CD4-positive, alpha-beta memory T cell (primary cell): ENCODE measurements at places on chromosomes 11 and 22. TPM values are rescaled to one million over a fixed set of nuclear protein-coding genes. Genes with fewer than 3 reads are reported as not detected.

LSP1 gene
- polyA plus RNA-seq = 435 TPM

KRTAP5-2 gene
- not detected for polyA plus RNA-seq

SH3BP1 gene
- polyA plus RNA-seq = 30.3 TPM

DNA sequence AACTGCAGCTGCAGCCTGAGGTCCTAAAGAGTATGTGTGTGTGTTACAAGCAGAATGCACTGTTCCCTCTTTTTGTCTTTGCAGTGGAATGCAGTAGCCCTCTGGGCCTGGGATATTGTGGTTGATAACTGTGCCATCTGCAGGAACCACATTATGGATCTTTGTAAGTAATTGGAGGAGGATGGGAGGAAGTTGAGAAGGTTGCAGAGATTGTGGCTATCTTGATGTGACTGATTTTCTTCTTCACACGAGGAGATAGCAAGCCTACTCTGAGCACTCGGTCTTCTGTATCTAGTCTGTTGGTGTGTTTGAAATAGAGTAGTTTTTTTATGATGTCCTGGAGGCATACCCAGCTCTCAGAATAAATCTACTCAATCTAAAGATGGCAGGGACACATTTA lies 2.3 kb downstream of the RBX1 start:
- H3K4me1 ChIP-seq = peaks cover 33% of the 10 kb centered on the region
- H3K27me3 ChIP-seq = no peaks in the 10 kb centered on the region
- no peak overlapping the region for H3K27ac ChIP-seq
- peaks cover 4% of the 10 kb centered on the region for H3K36me3 ChIP-seq
- no peak for DNase-seq
- no peak overlapping the region for H3K4me3 ChIP-seq

DNA sequence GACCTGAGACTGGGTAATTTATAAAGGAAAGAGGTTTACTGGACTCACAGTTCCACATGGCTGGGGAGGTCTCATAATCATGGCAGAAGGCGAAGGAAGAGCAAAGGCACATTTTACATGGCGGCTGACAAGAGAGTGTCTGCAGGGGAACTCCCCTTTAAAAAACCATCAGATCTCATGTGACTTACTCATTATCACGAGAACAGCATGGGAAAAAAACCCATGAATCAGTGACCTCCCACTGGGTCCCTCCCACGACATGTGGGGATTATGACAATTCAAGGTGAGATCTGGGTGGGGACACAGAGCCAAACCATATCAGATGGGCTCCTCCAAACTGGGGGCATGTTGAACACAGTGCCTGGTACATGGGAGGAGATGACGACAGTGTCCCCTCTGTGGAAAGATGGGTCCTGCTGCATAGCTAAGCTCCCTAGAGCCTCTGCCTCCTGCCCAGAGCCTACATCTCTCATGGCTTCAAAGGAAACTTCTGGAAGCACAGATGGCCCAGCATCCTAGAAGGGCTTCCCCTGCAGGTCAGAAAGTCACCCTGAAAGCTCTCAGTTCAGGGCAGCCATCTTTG lies 46.1 kb downstream of the MYEOV start:
- no peaks in the 10 kb centered on the region for H3K36me3 ChIP-seq
- DNase-seq = no peak
- H3K4me3 ChIP-seq = no peak overlapping the region
- no peak overlapping the region for H3K27ac ChIP-seq
- H3K27me3 ChIP-seq = no peaks in the 10 kb centered on the region

DNA sequence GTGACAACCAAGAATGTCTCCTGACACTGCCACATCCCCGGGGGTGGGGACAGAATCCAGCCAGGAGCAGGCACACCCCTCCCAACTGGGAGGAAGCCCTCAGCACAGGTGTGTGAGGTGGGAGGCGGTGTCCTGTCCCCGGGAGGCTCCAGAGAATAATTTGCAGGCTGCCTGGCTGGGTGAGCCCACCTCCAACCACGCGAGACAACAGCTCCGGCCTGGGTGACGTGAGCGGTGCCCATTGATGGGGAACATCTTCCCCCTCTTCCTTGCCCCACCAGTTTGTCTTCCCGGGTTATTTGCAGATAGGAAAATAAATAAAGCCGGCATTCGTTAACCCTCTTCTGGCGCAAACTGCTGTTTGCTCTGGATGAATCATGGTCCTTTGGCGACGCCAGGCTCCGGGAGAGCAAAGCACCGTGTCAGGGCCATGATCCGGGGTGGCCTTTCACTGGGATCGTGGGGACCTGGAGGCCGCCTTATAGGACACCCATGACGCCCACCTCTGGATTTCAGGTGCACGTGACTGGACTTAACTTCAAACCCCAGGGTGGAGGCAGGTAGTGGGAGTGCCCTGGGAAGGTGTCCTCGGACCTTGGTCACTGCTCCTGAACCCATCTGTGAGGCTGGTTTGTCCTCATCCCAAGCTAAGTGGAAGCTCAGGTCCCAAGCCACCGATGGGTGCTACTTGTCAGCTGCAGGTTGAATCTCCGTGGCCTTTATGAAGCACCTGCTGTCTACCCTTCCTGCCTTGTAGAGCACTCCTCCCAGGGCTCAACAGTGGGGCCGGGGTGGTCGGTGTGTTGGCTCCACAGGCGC lies 13.9 kb downstream of the CCND1 start:
- no peaks in the 10 kb centered on the region for H3K27me3 ChIP-seq
- no peaks in the 10 kb centered on the region for H3K4me1 ChIP-seq
- H3K27ac ChIP-seq = no peak overlapping the region

GRCh38 chr11:70531281-70532065 lies 133.1 kb downstream of the CTTN start:
- no peaks in the 10 kb centered on the region for H3K4me1 ChIP-seq
- H3K36me3 ChIP-seq = no peaks in the 10 kb centered on the region
- H3K27ac ChIP-seq = no peak overlapping the region
- no peaks in the 10 kb centered on the region for H3K27me3 ChIP-seq
- no peak for DNase-seq

GRCh38 chr11:61760946-61761345 lies 8.5 kb downstream of the MYRF start:
- no peaks in the 10 kb centered on the region for H3K36me3 ChIP-seq
- H3K4me3 ChIP-seq = no peak overlapping the region
- H3K27ac ChIP-seq = no peak overlapping the region
- H3K27me3 ChIP-seq = no peaks in the 10 kb centered on the region
- H3K4me1 ChIP-seq = peaks cover 5% of the 10 kb centered on the region
- DNase-seq = no peak
